ENCODE measurements at places on chromosomes 1 and 21.

DNA sequence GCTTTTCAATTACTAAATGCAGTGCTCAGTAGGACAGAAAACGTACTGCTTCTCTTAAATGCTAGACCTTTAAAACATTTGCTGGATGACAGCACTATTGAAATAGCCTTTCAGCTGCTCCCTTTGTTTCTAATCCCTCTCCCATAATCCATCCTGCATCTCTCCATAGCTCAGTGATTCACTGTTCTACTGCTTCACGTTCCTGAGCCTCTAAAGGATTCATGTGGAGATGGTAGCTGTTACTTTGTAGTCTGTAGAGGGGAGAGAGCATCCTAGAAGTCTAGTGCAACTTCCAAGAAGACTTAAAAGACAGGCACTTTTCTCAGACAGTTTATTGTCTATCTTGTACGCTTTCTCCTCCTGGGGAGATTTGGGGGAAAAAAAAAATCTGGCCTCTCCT is 51.4 kb downstream of the LRRC8B start:
- peak overlapping the region; percentile 79 for H3K27ac ChIP-seq
- H3K4me3 ChIP-seq = no peak overlapping the region
- no peaks in the 10 kb centered on the region for H3K4me1 ChIP-seq

DNA sequence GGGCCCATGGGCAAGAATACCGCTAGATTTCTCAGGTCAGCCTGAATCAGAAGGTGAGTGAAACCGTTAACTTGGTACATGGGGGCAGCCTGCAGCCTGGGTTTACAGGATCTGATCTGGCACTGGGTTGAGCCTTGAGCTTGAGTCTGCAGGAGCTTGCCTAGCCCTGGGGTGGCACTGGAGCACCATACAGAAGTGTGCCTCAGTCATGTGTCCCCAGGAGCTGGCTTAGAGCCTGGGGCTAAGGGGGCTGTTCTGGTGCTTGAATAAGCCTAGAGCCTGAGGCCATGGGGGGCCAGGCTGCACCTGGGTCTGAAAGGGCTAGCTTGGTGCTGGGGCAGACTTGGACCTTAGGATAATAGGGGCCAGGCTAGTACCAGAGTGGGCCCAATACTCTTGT is 457.2 kb upstream of the PBX1 start:
- H3K4me3 ChIP-seq = no peak overlapping the region
- no peaks in the 10 kb centered on the region for H3K36me3 ChIP-seq
- no peak for DNase-seq
- H3K27me3 ChIP-seq = no peaks in the 10 kb centered on the region

DNA sequence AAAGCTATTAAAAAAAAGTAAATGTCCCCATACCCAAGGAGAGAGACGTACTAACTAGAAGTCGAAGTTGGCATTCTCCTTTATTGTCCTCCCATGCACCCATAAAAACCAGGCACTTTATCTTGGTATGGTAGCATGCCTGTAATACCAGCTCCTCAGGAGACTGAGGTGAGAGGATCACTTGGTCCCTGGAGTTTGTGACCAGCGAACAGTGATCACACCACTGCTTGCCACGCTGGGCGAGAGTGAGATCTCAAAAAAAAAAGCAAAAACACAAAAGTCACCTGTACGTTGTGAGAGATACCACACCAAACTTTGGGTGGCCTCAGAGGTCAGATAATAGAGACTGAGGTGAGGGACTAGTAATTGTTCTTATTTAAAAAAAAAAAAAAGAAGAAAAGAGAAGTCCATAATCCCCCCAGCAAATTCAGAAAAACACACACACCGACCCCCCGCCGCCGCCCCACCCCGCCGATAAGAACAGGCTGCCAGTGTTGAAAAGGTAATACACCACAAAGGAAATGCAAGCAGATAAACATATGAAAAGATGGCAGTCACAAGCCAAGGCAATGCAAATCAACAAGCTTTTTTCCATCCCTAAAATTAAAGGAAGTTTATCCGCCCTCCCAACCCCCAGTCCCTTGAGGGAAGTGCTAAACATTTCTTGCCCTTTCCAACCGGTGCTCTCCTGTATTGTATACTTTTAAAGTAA is 3.6 kb downstream of the L1TD1 start:
- H3K27ac ChIP-seq = no peak overlapping the region
- H3K4me1 ChIP-seq = peaks cover 4% of the 10 kb centered on the region
- H3K27me3 ChIP-seq = no peaks in the 10 kb centered on the region
- DNase-seq = no peak

DNA sequence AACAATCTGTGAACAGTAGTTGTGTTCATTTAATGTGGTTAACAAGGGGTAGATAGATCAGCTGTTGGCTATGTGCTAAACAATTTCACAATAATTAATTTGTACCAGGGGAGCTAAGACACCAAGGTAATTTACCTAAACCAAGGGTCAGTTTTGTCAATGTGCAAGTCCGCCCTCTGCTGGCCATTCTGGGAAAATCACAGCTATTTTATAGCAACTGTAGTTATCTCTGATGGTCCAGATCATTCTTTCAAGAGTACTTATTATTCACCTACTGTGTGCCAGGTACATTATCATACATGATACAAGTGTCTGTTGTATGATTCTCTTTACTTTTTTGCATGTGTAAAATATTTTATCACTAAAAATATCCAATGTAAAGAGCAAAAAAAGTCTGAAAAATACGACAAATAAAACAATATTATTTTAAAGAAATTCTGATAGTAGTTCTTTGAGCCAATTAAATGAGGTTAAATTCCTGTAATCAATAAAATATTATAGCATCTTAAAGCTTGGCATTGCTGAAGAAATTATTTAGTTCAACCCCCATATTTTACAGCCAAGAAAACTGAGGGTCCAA is 312.3 kb upstream of the FAM78B start:
- H3K36me3 ChIP-seq = no peaks in the 10 kb centered on the region
- peak; percentile 41 for DNase-seq
- no peaks in the 10 kb centered on the region for H3K27me3 ChIP-seq

Data from neuronal stem cell (in vitro differentiated cells).